Right renal pelvis (tissue), 4 donors: ENCODE measurements at places on chromosomes 5 and 9.
A peak's percentile ranks its signal among the peaks of the same experiment; 100 is the strongest.

DNA sequence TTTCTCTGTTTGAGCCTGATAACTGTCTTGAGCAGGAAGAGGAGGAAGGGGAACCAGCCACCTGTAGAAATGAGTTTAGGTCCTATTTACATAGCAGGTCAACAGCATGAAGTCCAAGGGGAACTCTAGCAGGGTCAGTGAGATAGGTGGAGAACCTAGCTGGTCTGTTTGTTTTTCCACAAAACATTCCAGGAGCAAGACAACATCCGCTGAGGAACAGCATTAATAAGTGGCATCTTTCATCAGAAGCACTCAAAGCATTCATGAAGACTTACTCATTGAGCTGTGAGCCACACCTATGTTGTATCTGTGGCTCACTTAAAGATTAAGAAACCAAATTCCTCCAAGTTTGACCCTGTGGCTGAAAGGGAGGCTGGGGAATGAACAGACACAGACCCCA lies 115.9 kb downstream of the ACTBL2 start:
- DNase-seq: no peak

DNA sequence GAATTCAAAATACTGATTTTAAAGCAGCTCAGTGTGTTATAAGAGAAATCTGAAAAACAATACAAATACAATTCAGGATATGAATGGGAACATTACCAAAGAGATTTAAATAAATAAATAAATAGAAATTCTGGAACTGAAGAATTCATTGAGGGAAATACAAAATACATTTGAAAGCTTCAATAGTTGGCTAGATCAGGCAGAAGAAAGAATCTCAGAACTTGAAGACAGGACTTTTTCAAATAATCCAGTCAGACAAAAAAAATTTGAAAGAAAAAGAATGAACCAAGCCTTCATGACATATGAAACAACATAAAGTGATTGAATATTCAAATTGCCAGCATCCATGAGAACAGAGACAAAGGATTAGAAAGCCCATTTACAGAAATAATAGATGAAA lies 59.6 kb upstream of the TLX3 start:
- DNase-seq: no peak

DNA sequence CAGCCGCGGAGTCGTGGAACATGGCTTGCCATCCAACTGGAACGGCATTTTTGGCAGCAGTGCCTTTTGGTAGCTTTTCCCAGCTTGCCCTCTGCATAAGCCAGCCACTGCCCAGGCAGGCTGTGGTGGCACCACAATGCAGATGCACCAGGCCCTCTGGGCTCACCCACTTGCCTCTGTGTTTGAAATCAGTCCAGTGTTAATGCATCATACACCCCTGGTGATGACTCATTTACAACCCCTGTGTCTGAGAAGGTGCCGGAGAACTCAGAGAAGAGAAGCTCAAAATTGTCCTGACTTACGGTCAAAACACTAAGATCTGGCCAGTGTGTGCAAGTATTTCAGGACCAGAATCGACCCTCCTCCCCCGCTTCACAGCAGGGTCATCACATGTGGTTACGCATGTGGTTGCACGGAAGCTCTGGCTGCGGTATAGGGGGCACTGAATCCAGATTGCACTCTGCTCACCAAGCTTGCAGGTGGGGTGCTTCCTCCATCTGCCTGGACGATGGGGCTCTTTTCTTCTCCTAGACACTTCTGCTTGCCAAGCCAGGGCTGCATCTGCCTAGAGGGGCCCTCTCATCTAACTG lies 66.5 kb upstream of the SMIM15 start:
- DNase-seq: no peak

- DNase-seq: no peak
These were observed 6.7 kb upstream of the ISL1 start for GRCh38 chr5:51376509-51376908.

- DNase-seq: no peak
These were observed 56.1 kb downstream of the WDR70 start for GRCh38 chr5:37435261-37435660.

DNA sequence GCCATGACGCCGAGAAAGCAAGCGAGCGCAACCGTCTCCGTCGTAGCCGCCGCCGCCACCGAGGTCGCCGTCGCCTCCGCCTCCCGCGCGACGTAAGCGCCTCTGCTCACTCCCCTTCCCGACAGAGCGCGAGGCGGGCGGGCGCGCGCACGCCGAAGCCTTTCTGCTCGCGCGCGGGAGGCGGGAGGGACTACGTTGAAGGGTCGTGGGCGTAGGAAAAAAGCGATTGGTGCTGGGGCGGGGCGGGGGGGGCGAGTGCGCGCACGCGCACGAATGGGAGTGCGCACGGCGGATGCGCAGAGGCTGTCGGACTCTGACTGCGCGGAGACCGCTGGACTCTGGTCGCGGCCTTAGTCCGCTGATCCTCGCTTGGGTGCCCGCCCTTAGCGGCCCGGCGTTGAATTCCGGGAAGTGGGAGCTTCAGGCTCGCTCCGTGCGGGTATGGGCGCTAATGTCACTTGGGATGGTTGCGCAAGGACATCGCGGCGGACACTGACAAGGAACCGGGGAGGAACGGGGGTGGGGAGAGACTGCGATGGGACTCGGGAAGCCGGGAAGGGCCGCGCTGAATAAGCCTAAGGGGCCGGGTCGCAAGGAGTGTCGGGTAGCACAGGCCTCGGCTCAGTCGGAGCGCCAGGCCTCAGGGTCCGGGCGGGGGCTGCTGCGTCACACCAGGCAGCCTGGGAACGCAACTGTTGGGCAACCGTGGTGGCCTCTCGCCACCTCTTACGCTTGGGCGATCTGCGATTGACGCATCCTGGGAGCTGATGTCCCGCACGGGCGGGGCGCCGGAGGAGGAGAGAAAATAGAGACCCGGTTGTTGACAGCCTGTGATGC lies at the start of gene CHD1:
CHD1 (minus strand) TSS at position 135 of the 837 bp plus-strand sequence. CDS start 2,621 bp downstream, outside the sequence.
- DNase-seq: peak; percentile 91

- DNase-seq: no peak
These were observed 148.1 kb downstream of the PDE4D start for GRCh38 chr5:59745415-59745863.

GRCh38 chr9:132235894-132236661 lies 74.2 kb downstream of the NTNG2 start:
- DNase-seq: peak; percentile 53

GRCh38 chr5:1764606-1764960 lies 35.1 kb downstream of the MRPL36 start:
- DNase-seq: no peak

- DNase-seq: no peak
These were observed at the start of gene IFNA13 for GRCh38 chr9:21367957-21368356. Gene IFNA13 (minus strand): TSS chr9:21368057. CDS start chr9:21368010, 47 bp downstream.

DNA sequence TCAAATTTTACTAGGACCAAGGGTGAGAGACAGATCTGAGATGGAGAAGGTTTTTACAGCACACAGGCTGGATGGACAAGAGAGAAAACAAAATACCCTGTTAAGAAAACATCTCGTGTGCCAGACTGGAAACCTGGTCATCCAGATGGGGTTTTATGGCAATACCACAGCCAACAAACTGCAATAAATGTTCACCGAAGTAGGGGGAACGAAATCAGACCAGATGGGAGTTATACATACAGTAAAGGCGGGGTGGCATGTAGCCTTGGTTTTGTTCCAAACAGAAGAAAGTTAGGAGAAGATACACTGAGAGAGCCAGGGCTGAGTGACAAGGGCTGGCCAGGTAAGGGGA lies 63.3 kb downstream of the DCP2 start:
- no peak for DNase-seq

GRCh38 chr9:86281593-86282076 lies 703 bp downstream of the ISCA1 start:
- no peak for DNase-seq

DNA sequence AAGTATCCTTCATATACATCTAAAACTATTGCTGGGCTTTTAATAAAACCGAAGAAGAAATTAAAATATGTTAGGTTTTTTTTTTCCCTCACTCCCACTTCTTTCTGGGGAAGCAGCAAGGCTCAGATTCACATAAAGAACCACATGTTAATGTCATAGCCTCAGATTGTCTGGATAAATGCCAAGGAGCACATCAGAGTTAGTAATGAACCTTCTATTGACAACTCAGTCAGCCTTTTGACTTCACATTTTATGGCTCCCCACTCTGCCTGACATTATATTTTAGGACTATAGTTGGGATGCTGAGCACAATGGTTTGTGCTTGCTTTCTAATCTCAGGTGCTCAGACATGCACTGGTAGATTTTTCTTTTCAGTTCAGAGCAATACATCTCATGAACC lies 21.8 kb downstream of the DMAC1 start:
- no peak for DNase-seq

GRCh38 chr9:108534741-108535140 lies 321.0 kb downstream of the ACTL7B start:
- DNase-seq: no peak

- no peak for DNase-seq
These were observed 1714.1 kb downstream of the EFNA5 start for GRCh38 chr5:105956456-105957196.
